ENCODE measurements at places on chromosomes 3 and 15.

DNA sequence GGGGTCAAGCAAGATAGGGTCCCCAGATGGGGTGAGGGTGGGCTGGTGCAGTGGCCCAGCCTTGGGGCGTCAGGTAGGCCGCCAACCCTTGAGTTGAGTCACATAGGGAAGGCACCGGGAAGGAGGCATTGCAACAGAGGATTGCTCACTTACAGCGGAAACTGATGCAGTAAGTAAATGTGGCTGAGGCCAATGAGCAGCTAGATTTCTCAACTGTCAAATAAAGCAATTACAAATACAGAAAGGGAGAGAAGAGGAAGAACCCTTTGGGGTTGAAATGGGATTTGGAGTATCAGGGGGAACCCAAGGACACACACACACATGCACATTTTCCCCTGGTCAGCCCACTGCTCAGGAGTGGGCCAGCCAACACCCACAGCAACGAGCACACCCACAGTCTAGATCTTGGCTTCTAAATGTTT, 44.0 kb downstream of the CHSY1 start:
- no peak for DNase-seq

DNA sequence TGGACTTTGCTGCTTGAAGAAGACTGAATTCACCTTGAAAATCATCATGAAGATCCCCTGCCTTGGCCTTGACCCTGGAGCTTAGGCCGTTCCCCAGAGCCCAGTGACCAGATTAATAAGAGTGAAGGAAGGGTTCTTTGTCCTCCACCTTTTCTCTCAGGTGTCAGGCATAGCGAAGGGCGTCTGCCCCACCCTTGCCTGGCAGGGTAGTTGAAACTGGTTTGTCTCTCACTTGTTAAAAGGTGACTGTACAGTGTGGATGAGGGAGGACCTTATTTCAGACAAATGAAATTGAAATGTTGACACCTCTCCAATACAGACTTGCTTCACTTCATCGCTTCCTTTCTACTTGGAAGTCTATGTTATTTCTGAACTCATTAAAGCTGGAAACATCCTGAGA, 223.7 kb upstream of the BHLHE40 start:
- no peak for DNase-seq

DNA sequence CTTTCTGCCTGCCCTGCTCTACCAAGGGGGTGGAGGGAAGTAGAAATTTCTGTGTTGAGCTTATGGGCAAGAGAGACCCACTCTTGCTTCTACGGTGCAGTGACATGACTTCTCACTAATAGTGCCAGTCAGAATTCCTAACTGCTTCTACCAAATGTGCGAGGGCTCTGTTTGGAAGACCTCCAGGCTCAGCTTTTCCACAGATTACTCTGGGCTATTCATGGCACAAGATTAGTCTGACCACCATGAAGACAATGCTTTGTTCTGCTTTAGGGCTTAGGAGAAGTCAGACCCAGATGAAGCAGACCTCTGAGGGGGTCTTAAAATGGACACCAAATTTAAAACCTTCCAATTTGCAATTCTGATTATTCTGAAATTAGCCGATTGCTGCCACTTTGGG, 195.9 kb upstream of the TBC1D5 start:
- no peak for DNase-seq

- DNase-seq = no peak
These were observed 841.2 kb downstream of the TUSC7 start for GRCh38 chr3:117550766-117551165.

DNA sequence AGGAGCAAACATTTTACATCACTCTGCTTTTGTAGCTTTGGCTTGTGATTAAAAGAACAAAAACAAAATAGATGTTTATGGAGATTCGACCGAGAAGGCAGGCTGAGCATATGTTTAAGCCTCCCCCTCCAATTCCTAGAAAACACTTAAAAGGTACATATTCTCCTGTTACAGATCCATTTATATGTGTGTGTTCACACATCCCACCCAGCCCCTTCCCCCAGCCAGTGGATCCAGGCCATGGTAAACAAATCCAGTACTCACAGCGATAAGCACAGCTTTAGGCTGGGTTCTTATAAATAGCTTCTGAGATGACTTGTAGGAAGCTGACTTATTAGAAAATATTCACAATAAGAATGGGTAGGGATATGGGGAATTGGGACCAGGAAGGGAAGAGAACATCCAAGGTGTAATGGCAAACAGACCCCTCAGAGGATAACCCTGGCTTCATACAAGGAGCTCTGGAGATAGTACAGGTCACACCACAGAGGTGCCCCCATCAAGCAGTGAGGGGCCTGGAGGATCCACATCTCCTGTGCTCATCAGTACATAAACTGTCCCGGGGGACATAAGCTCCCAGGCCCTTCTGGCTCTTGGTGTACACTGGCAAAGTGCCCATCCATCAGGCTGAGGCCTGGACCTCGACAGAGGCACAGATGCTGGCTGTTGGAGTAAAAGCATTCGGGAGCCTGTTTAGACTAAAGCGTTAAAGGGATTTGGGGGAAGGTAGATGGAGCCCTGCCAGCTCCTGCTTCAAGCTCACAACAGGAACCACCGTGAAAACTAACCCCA, 70.0 kb upstream of the UBE2E1 start:
- DNase-seq = no peak

DNA sequence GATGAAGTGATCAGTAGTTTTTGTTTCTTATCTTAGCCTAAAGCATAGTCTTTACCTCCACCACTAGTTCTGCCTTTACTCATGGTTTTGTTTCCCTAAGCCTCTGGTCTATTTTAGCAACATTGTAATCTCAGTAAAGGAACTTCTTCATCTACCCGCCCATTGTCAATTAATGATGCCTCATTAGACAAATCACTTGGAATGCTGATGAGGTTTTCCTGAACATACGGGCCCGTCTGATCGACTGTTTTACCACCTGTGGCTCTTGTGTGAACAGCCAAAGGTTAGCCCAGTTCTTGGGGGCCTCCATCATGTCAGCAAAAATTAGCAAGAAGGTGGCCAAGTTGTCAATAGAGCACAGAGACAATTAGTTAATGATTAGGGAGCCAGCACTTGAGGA, 470.1 kb upstream of the ARRDC4 start:
- DNase-seq = no peak

DNA sequence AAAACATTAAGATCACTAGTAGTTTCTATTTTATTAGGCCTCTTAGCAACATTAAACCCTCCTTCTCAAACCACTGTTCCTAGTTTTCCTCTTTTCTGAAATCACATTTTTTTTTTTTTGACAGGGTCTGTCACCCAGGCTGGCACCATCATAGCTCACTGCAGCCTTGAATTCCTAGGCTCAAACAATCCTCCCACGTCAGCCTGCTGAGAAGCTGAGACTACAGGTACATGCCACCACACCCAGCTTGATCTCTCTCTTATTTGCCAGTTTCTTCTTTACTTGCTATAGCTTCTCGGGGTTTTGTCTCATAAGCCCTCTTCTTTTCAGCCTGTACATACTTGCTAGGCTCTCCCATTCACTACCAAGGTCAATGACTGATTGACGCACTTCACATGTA, 28.0 kb downstream of the SENP8 start:
- DNase-seq = no peak

DNA sequence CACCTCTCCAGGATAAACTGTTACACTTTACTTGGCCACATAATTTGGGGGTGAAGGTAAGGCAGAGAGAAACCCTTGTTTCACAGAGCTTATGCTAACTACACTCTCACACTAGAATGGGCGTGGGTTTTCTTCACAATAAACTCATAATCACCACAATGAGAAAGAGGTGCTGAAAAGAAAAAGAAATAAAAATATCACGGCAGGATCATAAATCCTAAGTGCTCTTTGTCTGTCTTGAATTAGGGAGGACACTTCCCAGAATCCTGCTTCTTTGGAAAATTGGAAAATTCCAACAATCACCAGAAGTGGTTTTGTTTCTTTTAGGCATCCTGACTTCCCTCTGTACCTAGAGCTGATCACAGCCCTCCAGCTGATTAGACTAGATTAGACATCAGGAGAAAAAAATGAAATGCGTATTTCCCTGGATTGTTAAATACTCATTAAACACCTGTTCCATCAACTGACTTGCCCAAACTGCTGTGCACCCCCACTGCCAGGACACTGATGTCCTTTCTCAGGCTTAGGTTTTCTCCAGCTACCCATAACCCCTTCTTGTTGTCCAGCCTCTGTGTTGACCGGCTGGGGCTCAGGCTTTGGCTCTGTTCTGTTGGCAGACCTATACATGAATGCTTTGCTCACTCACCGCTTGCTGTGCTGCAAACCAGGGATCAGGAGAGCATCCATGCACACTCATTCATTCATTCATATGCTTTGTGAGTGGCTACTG, 41.6 kb upstream of the ACKR4 start:
- DNase-seq = no peak

GRCh38 chr3:192906940-192907339, 10.7 kb downstream of the MB21D2 start:
- DNase-seq = no peak

DNA sequence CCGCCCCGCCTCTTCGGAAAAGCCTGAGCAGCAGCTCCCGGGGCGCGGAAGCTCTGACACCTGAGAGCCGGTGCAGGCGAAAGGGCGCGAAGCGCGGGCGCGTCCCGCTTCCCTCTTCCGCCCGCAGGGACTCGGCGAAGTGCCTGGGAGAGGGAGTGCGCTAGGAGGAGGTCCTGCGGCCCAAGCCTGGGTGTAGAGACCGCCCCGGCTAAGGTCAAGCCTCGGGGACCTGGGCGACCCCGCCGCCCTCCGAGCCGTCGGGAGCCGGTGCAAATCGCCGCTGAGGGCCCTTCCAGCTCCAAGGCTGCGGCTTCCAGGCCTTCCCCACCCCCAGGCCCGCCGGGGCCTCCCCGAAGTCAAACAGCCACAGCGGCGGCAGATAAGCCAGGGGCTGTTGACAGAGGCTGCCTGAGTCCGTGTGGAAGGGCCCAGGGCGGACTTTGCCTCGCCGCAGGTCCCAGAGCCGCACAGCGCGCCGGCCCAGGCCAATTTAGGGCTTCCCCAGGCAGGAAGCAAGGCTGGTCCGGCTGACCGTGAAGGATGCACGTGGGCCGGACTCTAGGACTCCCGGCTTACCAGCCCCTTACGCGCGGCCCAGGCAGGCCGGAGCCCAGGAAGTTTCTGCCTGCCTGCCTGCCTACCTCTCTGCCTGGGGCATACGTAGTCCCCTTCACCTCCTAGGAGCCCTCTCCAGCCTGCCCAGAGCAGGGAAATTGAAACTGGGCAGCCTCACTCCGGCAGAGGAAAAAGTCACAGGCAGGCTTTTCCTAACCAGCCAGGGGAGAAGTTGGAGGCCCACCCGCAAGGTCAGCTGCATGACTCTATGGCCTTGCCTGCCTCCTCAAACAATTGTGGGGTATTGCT, 2.3 kb downstream of the ITPKA start:
- DNase-seq = no peak

GRCh38 chr15:70575231-70576226, 187.8 kb downstream of the UACA start:
- DNase-seq = no peak

GRCh38 chr15:33034588-33034987, 159.9 kb downstream of the FMN1 start:
- DNase-seq = no peak

- no peak for DNase-seq
These were observed 478.0 kb upstream of the ARRDC4 start for GRCh38 chr15:97482521-97482920.

DNA sequence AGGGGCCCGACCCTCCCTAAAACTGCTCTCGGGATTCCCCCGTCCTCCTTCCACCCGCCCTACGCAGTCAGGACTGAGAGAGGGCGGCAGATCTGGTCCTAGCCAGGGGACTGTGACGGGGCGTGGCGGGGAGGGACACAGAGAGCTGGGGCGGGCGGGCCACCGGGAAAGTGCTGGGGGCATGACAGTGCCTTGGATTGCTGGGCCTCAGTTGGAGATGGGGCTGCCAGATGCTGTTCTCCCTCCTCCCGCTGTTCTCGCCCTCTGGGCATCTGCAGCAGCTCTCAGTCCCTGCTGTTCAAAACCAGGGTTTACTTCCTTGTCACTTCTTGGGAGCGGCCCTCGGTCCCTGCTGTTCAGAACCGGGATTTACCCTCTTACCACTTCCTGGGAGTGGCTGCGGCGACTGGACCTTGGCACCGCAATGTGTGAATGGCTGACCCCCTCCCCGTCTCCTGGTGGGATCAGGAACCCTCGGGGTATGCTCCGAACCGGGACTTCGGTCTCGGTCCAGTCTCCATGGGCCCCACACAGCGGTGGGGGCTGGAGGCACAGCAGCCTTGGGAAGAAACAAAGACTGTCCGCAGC, 1.8 kb upstream of the RPP25 start:
- DNase-seq = no peak

- DNase-seq = no peak
These were observed 245.2 kb upstream of the ARPP21 start for GRCh38 chr3:35393901-35394799.

DNA sequence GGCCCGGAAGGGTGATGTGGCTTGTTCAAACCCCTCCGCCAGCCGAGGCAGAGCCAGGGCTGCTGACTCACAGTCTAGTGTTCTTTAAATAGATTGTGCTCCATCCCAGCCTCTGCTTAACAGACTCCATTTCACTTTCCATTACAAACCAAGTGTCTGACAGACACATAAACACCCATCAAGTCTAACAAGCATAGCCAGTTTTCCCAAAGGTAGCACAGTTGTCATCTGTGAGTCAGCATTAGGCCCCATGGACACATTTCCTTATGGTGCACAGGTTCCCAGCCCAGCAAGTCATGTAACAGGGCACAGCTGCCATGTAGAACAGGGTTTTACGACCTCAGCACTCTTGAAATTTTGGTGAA, 109.9 kb upstream of the RAP2B start:
- peak; percentile 59 for DNase-seq

- DNase-seq = no peak
These were observed 94.9 kb downstream of the AKAP13 start for GRCh38 chr15:85475317-85475701.

- DNase-seq = no peak
These were observed 145.7 kb downstream of the BBX start for GRCh38 chr3:107668416-107668815.

GRCh38 chr3:67655364-67656121, 1.1 kb upstream of the SUCLG2 start:
- DNase-seq = no peak

GRCh38 chr3:64226730-64227129, 1.5 kb upstream of the PRICKLE2 start:
- no peak for DNase-seq

DNA sequence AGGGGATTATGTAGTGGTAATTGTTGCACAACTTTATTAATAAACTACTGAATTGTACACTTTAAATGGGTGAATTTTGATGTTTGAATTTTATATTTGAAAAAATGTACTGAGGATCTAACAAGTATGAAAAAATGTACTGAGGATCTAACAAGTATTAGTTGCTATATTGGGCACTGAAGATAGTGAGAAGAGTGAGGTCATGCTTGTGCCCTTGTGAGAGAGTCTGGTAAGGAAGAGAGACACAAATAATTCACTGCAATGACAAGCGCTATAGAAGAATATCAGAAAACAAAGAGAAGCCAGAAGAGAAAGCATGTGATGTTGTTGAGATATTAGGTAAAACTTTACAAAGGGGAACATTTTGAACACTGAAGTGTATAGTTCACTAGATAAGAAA, 137.6 kb downstream of the DTWD1 start:
- no peak for DNase-seq

DNA sequence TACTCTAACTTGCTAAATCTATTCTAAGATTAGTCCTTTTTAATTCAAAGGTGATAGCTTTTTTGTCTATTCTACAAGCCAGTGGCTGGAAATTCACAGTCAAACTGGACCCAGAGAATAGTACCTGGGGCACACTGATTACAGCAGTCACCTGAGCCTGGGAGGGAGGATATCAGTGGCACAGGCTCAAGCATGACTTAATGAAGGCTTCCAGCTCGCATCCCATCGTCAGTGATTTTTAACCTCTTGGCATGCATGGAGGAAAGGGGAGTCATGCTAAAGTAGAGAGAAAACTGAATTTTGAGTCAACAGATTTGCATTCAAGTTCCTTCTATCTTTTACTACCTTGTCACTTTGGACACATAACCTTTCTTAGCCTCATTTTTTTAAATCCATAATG, 24.8 kb downstream of the GOLIM4 start:
- DNase-seq = no peak
